MV-4-11 (cell line): ENCODE measurements at places on chromosomes 13 and 19.

DNA sequence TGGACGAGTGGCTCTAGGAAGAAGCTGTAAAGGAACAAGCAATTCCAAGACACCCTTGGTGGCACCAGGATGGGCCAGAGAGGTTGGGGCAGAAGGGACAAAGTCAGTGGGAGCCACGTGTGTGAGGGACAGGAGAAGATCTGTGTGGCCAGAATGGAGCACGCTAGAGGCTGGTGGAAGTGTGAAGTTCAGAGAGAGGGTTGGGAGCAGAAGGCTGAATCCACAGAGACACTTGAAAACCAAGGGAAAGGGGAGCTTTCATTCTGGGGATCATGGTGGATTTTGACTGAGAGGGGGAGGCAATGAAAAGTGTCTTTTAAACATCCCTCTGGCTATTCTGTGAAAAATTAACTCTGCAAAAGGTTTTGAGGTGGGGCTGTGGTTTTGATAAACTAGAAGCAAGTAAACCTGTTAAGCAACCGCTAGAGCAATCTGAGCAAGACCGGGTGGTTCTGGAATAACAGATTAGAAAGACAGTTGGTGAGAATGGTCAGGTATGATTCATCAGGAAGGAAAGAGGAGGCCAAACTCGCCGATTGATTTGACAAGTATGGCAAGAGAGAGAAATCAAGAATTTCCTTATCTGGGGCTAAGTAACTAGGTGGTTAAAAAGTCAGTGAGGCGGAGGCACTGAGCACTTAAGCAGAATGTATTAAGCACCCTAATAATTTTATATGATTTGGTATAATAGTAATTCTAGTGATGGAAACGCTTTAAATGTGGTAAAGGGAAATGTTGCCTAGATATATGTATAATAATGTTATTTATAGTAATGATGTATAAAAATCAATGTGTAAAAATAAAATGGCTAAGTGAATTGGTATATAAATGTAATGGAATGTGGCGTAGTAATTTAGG is 140.0 kb downstream of the MYO16 start:
- no peak for DNase-seq

DNA sequence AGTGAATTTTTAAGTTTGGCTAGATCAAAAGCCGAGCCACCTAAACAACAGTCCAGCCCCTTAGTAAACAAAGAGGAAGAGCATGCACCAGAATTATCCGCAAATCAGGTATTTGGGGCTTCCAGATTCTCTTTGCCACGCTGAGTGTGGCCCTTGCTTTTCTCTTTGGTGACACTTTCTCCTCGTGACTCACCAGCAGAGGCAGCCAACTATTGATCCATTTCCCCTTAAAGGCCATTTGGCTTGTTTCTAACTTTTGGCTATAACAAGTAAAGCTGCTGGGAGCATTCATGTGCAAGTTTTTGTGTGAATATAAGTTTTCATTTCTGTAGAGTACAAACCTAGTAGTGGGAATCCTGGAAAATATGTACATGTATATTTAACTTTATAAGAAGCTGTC is 17.6 kb upstream of the WDR88 start:
- no peak for DNase-seq

DNA sequence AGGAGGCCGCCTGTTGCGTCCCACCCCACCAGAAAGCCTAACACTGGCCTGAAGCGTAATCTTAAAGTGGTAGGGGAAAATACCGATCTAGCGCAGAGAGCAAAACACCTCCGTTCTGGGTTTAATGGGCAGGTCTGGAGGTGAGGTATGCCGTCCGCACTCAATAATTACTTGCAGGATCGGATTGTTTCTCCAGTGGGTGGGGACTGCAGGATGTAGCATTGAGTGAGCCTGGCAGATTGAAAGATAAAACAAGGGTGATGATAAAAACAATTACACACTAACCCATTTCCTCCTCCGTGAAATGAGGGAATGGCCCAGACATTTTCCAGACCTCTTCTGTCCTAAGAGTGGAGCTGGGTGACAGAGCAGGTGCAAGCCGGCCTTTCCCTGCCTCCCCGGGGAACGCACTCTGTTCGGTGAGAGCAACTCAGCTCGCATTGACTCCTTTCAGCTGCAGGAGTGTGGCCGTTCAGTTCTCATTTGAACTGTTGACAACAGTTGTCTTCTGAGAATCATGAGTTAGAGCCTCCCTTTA is 110.2 kb upstream of the DOCK9 start:
- no peak for DNase-seq

GRCh38 chr13:42112864-42113263 is 64.4 kb downstream of the DGKH start:
- DNase-seq: no peak

- DNase-seq: no peak
Measured at GRCh38 chr13:90533866-90534265, 813.6 kb upstream of the MIR17HG start.

DNA sequence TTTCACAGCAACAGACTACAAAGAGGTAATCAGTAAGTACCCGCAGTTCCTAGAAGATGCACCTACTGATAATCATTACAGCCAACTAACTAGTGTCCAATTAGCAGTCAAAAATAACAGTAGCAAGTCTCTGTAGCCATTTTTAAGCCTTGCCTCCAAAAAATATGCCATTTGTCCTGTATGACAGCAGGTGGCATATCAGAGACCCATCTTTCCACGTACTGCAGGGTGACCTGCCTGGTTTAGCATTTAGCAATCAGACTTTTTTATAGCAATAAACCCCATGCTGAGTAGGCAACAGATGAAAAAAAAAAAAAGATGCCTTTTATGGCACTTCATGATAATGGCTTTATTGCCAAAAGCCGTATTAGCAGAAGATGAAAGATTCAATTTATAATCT is 155.3 kb upstream of the LSM14A start:
- no peak for DNase-seq

DNA sequence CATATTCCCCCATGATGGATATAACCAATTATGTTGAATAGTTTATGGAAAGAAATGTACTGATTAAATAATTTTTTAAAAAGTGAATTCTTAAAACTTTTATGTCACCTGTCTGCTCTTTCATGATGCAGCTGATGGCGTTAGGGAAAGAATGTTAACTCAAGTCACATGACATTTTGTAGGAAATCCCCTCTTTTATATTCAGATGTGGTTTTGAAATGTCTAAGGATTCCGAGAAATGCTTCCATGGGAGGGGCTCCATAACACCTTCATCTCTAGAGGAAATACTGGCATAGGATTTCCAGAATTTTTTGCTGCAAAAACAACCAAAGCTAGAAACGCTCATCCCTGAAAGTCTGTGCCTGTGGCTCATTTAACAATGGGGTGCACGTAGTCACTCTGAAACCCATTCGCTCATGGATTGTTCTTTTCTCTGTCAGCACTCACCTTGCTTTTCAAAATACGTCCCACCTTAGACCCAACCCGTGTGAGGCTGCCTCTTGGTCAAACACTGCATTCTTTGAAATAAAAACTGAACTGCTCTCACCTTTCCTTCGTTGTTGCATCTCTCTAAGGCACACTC is 288.9 kb downstream of the SHISA2 start:
- no peak for DNase-seq

- DNase-seq: no peak
Measured at GRCh38 chr13:112350300-112350699, 25.9 kb upstream of the SPACA7 start.
